Effector memory CD4-positive, alpha-beta T cell (primary cell): ENCODE measurements at places on chromosomes 2 and 18.

DNA sequence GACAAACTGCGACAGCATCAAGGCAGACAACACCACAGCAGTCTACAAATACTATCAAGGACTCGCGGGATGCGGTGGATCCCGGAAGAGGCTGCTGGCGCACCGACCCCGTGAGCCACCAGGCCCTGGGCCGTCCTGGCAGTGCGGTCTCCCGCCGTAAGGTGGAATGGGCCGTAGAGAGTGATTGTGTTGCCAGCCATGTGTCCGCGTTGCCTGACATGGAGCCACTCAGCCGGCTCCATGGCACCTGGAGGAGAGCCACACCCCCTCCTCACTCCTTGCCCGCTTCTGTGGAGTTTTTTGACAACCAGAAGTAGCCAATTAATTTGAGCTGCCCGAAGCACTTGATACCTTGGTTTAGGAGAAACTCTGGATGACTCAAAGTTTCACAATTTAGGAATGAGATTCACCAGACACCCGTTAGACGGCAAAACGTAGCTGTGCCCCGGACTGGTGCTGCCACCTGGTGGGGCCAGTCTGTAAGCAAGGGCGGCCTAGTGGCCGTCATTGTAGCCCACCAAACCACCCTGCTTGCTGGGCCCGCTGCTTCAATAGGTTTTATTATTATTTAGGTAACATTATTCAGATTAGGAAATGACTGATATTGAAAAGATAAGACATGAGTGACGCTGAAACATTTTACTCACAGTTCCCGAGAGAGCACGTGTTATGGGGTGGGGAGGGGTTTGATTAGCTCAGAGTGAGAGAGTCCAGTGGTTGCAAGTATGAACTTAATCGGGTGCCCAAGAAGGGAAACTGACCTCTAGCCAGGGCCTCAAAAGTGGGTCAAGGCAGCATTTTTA lies 10.2 kb upstream of the IMP4 start:
- DNase-seq = peak; percentile 38

DNA sequence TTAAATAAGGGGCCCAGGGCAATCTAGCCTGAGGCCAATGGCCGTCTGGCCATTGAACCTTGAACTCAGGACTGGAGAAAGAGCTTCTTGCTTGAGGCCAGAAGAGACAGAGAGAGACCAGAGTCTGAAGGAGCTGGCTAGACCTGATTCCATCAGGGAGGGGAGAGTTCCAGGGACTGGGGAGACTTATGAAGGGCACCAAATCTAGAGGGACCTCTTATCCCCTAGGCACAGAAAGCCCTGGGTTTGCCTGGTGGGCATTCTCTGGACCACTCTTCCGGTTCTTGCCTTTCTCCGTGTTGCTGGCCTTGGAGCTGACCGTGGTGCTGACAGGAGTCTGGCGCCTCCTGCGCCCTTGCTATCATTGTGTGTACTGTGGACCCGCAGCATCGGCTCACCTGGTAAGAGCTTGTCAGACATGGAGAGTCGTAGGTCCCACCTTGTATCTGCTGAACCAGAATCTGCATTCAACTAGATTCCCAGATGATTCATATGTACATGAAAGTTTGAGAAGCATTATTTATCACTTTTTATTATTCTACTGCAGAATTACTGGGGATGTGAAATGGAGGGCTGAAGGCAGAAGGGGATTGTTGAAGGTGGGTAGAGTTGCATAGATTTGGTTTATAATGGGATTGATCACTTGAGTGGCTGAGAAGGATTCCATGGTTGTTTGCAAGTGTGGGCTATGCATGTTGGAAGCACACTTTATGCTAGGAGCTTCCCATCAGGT lies 4.3 kb upstream of the TRPM8 start:
- DNase-seq = no peak

DNA sequence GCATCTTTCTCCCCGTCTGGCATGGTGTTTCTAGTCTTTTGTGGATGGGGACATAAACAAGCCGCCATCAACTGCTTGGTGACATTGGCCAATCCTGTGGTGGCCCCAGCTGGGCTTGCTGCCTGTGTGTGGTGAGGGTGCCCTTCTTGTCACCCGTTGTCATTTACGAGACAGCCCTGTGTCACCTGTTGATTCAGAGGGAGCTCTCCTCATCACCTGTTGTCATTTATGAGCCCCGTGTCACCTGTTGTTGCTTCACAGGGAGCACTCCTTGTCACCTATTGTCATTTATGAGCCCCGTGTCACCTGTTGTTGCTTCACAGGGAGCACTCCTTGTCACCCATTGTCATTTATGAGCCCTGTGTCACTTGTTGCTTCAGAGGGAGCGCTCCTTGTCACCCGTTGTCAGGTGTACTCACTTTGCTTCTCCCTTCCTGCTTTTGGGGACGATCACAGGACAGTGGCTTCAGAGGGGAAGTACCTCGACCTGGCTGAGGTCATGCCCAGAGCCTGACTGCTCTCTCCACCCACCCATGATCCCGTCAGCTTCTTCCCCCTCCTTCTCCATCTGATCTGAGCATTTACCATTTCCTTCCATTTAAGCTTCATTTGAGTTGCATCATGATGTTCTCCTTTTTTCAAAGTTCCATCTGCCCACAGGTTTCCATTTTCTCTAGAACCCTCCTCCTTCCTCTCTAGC lies 29.1 kb downstream of the HPCAL1 start:
- peak; percentile 29 for DNase-seq

GRCh38 chr18:35786365-35787042 lies 186.0 kb upstream of the RMP24 start:
- DNase-seq = no peak

DNA sequence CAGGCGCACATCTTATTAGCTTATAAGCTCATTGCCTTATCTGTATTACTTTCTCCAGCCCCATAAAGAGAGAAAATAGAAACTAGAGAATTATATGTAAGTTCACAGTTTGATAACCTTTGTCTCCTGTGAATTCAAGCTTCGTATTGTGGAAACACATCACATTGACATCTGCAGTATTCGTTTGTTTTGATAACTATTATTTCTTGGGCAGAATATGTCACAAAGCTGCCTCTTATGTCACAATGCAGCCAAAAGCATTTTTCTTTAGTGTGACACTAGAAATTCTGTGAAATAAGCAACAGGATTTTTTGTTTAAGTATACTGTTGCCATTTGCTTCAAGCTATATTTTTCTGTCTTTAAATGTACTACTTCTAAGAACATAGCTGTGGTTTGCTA lies 221.5 kb downstream of the DOK6 start:
- DNase-seq = no peak

- no peak for DNase-seq
Observed at GRCh38 chr2:109123586-109124201, 5.3 kb upstream of the SH3RF3 start.

- DNase-seq = no peak
Observed at GRCh38 chr2:8566774-8567468, 114.9 kb upstream of the ID2 start.

GRCh38 chr2:201709747-201710146 lies 11.3 kb upstream of the MPP4 start:
- no peak for DNase-seq

DNA sequence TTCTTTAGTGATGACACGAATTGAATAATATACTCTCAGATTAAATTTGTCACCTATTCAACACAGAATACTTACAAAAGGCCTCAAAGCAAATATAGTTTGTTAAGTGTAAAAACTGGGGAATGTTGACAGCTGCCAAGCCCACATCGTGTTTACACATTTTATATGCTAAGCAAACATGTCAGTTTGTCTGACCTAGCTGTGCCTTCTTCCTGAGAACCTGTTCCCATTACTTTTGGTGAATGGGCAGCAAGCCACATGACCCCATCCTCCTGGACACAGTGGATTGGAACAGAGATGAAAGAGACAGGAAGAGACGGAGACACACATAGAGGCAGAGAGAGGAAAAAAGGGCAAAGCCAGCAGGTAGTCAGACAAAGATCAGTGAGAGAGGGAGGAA lies 22.9 kb upstream of the CUL3 start:
- no peak for DNase-seq
